ENCODE measurements at places on chromosomes 4 and X.

DNA sequence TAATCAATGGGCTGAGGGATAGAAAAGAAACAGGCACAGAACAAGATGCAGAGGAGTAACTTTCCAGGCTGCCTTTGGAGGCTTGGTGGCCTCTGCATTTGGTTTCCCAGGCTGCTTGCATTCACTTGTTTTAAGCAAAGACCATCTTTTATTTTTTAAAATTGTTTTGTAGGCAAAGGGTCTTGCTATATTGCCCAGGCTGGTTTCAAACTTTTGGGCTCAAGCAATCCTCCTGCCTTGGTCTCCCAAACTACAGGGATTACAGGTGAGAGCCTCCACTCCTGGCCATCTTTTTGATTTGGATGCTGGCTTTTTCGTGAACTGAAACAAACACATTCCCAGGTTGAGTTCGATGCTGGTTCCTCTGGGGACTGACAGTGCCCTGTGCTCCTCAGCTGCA lies 74.1 kb downstream of the SLC9A6 start:
- DNase-seq, result no peak

DNA sequence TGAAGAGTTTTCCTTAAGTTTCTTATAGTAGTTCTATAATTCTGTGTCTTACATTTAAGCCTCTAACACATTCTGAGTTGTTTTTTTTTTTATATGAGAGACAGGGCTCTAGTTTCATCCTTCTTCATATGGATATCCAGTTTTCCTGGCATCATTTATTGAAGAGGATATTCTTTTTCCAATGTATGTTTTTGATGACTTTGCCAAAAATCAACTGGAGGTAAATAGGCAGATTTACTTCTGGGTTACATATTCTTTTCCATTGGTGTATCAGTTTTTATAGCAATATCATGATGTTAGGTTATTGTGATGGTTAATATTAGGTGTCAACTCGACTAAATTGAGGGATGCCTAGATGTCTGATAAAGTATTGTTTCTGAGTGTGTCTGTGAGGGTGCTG lies 650.7 kb upstream of the GRID2 start:
- DNase-seq, result no peak

- DNase-seq, result no peak
Measured at GRCh38 chr4:1400831-1401408, 5.3 kb downstream of the NKX1-1 start.

DNA sequence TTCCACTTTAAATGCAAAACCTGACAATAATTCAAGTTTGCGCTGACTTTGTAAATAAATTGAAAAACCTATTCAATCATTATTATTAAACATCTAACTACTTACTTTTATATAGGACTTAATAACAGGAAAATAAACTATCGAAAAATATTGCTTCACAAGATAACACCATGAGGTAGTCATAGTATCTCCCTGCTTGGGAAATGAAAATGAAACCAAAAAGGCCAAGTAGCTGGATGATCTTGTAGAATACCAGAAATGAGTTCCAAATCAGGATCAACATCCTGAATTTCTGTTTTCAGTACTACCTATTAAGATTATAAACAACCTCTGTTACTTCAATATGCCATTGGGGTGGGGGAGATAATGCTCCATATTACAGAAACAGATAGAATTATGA lies 58.9 kb downstream of the CHIC2 start:
- DNase-seq, result peak; percentile 26

- DNase-seq, result no peak
Measured at GRCh38 chrX:154441984-154442707, 1.8 kb upstream of the FAM50A start.

Data from smooth muscle cell of the brain vasculature (primary cell).